CD4-positive, alpha-beta T cell treated with Interferon alpha-2 for 1 hour (primary cell): ENCODE measurements at places on chromosomes 12 and 14.
A peak's percentile ranks its signal among the peaks of the same experiment; 100 is the strongest.

DNA sequence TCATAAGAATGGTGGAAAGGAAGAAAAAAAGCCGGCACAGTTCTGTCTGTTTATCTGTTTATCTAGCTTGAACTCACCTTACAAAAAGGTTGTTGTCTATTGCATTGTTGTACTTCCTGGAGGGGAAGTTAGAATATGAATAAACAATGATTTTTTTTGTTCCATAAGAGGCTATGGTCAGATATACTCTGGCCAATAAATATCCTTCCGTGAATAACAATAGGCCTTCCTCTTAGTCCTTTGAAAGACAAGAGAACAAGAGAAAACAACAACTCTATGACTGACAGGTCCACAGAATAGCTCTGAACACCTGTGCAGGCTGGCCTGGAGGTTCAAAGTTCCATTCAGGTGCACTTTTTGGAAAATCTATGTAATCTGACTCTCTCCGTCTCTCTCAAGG is 192.8 kb upstream of the KRR1 start:
- DNase-seq = no peak

- peak; percentile 39 for DNase-seq
Measured at GRCh38 chr14:67285876-67286452, 44.7 kb downstream of the PALS1 start.

- DNase-seq = no peak
Measured at GRCh38 chr12:97555547-97556187, 93.1 kb downstream of the RMST start.

DNA sequence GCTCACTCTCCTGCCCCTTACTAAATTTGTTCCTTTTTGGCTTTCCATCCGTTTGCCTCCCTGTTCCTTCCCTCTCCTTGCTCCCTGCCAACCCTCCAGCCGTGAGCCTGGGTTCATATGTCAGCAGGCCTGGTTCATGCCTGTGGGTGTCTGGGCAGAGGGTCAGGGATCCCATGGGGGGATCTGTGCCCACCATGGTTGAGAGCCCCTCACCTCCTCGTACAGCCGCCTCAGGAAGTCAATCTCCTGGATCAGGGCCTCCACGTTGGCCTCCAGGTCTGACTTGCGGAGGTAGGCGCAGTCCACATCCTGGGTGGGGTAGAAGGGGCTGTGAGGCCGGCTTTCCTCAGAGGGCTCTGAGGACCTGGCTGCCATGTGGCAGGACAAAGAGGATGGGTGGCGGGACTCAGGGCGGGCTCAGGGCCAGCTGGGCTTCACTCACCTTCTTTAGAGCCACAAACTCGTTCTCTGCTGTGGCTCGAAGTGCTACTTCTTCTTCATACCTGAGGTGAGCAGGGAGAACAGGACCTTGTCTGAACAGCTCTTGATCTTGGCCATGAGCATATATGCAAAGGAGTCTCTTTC is 3.6 kb downstream of the KRT83 start:
- DNase-seq = no peak

- no peak for DNase-seq
Measured at GRCh38 chr12:53860426-53861345, 77.9 kb upstream of the HOXC13 start.
